Foreskin melanocyte (primary cell): ENCODE measurements at places on chromosomes 6 and 20.

GRCh38 chr20:1992359-1993110 is 1.3 kb downstream of the PDYN start:
- DNase-seq, result no peak

- DNase-seq, result no peak
These were observed 813.3 kb downstream of the HACE1 start for GRCh38 chr6:104046426-104046825.

GRCh38 chr6:41193884-41194283 is 7.1 kb downstream of the TREML2 start:
- no peak for DNase-seq

DNA sequence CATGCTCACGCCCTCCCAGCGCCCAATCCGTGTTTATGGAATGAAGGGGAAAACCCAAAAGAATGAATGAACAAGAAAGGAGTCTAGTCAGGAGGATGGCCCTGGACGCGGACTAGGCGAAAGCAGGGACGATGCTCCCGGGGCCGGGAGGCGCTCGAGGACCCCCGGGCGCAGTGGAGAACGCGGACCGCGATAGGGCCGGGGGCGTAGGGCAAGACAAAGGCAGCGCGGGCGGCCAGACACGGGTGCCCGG is 758 bp downstream of the GCLC start:
- no peak for DNase-seq

DNA sequence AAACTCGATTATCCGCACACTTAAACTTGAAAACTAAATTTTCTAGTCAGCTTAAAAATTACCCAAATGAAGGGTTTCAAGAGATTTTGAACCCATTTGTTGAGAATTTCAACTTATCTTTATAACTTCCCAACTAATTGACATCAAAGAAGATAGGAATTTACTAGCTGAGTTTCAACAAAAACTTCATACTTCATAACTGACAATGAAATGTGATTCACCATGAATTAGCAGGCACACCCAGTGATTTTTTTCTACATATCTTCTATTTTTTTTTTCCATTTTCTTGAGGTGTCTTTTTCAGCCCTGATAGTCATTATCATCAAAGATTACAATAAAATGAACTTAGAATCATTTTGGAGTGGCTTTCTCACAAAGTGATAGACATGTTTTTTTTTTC is 26.7 kb downstream of the TNFAIP3 start:
- DNase-seq, result no peak

DNA sequence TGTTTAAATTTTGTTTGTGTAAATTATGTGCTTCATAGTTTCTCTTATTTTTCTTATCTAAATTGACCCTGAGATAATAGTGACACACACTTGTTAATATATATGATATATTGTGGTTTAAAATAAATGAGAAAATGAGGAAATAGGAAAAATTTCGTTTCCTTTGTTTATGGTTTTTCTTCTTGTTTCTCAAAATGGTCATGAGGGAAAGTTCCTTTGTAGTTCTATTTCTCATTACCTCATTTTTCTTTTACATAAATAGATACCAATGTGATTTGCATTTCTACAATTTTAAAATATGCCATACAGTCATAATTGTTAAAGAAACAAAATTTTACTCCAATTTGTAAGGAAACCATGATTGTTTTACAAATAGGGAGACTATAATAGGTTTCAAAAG is 9.2 kb downstream of the OR2A4 start:
- no peak for DNase-seq

DNA sequence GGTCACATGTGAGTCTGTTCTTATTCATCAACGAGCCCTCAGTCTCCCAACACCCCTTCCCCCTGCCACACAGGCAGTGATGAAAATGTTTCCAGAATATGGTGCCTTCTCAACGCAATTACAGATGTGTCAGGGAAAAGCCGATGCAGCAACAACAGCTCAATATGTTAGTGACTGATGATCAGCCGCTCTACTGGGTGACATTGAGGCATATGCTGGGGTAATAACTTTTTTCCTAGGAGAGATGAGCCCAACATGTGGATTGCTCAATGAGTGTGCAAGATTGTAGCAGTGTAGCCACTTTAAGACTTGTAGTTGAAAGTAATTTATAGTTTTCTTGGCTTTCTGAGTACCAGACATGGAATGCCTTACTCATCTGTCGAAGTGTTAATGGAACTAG is 49.4 kb downstream of the DTD1 start:
- no peak for DNase-seq

DNA sequence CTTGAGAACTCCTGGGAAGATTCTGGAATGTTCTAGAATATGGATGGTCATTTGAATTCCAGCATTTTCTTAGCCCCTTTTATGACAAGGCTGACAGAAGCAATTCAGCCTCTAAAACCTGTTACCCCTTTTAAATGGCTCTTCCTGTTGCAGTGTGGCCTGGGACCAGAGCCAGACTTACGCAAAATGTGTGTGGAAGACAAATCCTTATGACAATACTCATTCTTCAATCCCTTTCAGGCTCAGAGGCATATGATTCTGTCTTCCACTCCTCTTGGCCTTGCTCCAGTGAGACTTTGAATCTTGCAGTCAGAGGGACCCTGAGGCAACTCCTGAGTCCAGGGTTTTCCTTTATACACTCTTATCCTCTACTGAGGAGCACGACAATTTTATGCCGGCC is 287.0 kb downstream of the CLIC5 start:
- peak; percentile 84 for DNase-seq

DNA sequence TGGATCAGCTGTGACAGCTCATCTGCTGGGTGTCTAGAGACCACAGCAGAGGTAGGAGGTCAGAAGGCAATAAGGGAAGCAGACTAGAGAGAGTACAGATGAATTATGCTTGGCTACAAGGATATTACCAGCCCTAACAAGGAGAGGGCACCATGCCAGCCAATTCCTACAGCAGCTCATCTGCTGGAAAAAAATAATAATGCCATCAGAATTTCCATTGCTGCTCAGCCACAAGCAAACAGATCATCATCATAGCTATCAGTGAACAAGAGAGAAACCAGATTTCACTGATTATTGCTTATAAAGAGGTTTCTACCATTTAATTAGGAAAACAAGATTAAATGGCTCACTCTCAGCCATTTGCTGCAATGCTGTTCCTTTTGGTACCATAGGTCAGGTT is 66.5 kb downstream of the PSMG4 start:
- DNase-seq, result peak; percentile 51

- DNase-seq, result no peak
These were observed 25.9 kb downstream of the FOXQ1 start for GRCh38 chr6:1337791-1338190.

- peak; percentile 5 for DNase-seq
These were observed 36.1 kb downstream of the BLOC1S5 start for GRCh38 chr6:8027965-8028651.

DNA sequence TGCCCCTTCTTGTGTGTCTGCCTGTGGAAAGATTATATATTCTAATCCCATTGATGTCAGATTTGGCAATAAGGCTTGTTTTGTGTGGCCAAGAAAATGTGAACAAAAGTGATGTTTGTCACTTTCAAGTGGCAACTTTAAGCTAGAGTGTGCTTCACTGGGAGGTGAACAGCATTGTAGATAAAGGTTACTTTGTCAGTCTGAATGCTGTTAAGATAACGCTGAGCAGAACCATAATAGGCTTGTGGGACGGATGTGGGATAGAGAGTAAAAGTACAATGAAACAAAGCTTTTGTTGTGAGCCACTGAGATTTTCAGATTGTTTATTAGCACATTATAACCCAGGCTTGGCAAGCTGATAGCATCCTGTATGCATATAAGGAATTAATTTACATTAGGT is 303.8 kb upstream of the MAN1A1 start:
- peak; percentile 10 for DNase-seq
